GM03348 (cell line): ENCODE measurements at places on chromosomes 1 and 21.

DNA sequence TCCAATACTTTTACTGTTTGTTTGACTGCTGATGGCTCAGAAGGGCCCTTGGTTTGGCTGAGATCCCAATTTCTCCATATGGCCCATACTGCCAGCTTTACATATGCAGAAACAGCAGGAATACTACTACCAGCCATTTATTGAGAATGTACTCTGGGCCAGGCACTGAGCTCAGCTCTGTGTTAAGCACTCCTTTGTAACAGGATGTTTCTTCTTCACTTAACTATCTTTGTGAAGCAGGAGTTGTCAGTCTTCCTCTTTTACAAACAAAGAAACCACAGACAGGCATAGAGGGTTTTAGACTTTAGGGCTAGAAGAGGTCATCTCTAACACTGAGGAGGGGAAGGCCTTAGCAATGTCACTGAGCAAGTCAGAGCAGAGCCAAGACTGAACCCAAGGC, 8.3 kb downstream of the HMGCL start:
- no peak for DNase-seq

DNA sequence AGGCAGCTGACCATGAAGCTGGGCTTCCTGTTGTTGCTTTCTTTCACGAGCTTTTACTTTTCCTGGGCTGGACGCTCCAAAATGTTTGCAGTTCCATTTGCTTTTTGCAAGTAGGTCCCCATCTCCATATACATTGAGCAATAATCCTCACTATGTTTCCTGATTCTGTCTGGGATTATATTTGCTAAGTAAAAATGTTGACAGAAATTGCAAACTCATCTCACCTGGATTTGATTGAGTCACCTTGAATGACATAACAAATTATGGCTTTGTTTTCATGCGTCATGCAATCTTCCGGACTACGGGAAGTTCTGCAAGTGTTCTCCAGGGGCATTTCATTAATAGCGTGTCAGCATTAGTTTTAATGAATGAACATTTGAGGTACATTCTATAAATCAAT, 18.9 kb downstream of the ATP5PO start:
- no peak for DNase-seq

- peak; percentile 83 for DNase-seq
Observed at GRCh38 chr1:10634428-10635084, 159.8 kb downstream of the PEX14 start.

GRCh38 chr1:33170351-33171274, 11.2 kb downstream of the TRIM62 start:
- no peak for DNase-seq

DNA sequence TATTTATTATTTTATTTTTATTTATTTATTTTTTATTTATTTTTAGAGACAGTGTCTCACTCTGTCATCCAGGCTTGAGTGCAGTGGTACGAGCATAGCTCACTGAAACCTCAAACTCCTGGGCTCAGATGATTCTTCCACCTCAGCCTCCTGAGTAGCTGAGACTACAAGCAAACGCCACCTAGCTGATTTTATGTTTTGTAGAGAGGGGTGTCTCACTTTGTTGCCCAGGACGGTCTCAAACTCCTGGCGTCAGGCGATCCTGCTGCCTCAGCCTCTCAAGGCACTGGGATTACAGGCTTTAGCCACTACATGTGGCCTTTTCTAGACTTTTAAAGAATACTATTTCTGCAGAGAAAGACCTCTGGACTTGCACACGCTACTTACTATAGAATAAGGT, 61.3 kb upstream of the C1orf53 start:
- DNase-seq: no peak

- peak; percentile 55 for DNase-seq
Observed at GRCh38 chr1:41891199-41891896, 27.4 kb downstream of the HIVEP3 start.

DNA sequence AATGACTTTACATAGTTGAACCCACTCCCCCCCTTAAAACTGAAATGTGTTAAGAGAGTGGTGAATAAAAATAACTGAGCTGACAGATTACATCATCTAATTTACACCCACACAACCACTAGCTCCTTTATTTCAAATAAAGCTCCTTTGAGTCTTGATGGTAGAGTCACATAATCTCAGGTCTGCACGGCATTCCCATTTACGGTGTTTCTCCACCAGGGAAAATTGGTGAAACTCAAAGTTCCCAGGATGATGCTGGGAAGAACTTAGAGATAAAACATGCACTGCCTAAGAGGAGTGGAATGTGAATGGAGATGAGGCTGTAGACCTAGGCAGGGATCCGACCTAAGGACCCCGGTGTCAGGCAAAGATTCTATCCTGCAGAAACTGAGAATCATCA, 727.8 kb upstream of the ADAMTS5 start:
- no peak for DNase-seq

DNA sequence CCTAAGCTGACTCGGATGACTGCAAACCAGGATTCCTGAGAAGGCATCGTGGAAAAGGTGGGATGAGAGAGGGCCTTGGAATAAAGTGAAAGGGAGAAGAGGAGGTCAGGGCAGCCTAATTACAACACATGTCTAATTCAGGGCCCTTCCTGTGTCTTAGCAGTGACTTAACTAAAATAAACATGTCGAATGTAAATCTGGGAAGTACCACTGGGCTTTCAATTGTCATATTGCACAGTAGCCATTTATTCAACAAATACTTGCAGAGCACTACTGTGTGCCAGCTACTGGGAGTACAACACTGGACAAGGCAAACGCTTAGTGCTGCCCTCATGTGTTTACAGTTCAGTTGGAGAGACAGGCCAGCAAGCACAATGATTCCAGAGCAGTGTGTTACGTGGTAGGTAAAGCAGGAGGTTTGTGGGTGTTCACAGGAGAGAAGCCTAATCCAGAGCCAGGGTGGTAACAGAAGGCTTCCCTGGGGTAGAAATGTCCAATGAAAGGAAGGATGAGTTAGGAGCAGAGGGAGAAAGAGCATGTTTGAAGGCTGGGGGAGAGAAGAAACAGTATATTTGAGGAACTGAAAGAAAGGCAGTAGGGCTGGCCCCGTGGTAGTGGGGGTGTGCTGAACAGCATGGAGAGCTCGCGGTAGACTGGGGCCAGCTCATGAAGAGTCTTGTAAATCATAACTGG, 38.0 kb upstream of the RASAL2 start:
- DNase-seq: no peak

DNA sequence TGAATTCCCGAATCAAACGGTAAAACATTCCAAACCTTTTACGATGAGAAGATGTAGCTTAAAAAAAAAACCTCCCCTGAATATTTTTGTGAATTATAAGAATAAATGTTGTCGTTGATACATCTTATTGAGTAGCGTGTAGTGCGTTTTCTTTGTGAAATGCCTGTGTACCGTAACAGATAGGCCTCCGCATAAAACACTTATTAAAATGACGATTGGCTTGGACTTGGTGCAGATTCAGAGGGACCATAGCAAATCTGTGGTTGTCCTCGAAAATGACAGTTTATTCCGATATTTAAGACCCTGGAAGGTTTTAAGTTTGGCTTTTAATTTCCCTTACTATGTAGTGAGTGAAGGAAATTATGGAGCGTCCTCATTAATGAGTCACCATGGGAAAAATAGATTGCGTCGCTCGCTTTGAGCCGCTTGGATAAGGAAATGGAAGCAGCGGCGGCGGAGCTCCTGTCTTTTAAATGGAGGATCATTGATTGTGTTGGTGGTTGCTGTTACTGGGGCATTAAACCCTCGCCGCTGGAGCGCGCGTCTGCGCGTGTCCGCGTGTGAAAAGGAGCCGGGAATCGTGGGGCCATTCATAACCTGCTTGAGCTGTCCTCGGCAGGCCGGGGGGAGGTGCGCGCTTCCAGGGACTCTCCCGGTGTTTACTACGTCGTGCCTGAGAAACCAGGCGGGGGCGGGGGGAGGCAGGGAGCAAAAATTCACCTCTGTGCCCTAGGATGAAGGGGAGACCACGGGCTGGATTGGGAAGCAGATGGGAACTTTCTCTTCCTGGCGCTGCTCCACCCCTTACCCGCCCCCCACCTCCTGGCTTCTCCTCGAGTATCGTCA, 1.6 kb downstream of the SPEN start:
- DNase-seq: peak; percentile 53

DNA sequence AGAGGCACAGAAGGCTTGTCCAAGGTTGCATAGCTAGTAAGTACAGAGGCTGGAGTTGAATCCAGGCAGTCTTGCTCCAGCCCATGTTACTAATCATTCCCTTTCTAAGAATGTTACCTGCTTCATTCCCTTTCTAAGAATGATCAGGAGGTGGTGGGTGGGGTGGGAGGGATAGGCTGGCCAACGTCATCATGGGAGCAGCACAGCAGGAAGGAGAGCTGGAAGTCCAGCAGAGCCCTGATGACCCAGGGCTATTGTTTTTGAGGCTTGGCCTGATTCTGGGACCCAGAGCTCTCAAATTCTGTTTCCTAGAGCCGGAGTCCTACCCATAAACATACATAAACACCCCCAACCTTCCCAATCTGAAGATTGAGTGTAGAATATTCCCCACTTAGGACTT, 11.8 kb upstream of the CSF1 start:
- no peak for DNase-seq

DNA sequence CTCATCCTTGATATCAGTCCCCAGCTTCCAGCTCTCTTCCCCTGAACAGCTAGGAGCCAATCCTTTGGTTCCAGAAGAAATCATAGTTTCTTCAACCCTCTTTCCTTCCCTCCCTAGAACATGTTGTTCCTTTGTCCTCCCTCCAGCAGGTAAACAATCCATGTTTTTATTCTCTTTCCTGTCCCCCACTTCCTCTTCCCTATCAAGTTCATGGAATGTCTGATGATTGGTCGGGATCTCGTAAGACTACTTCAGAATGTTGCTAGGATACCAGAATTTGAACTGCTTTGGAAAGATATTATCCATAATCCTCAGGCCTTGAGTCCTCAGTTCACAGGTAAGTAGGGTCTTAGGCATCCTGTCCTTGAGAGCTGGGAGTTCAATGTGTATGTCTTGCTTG, 23.1 kb upstream of the SLC27A3 start:
- DNase-seq: no peak

GRCh38 chr1:183914276-183914675, 109.4 kb downstream of the RGL1 start:
- DNase-seq: peak; percentile 30

GRCh38 chr21:37849506-37850102, 66.7 kb downstream of the KCNJ6 start:
- DNase-seq: peak; percentile 85

GRCh38 chr1:20486457-20487235, 636 bp upstream of the CAMK2N1 start:
- peak; percentile 75 for DNase-seq

- no peak for DNase-seq
Observed at GRCh38 chr1:47940326-47940725, 56.9 kb downstream of the TRABD2B start.

DNA sequence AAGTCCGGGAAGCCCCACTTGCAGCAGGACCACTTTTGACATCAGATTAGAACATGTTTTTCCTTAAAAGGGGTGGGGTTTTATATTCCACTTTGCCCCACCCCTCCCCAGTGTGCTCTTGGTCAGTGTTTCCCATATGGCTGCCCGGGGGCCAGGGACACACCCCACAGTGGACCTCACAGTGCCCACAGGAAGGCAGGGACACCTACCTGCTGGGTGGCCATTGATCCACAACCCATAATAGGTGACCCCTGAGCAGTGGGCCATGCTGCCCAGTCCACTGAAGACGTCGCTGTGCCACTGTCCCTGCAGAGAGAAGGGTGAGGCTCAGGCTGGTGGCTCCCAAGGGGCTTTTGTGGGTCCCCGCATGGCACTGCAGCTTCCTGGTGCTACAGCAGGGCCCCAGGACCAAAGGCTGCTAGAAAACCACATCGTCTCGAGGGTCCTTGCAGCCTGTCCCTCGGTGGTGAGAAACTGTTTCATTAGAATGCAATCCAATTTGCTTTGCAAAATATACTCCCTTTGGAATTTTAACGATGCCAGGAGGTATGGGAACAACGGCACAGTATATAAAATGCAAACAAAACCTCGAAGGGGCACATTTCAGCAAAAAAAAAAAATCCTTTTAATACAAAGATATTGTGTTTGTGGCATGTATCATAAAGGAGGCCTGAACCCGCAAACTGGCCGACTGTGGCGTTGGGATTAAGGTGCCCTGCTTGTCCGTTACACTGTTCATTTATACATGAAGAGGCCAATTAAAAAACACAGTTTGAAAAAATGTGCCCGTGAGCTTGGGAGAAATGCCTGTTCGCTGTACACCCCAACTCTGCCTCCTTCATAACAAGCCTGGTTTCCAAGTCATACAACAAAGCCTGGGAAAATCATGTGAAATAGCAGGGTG, 16.9 kb downstream of the MORN1 start:
- DNase-seq: no peak

DNA sequence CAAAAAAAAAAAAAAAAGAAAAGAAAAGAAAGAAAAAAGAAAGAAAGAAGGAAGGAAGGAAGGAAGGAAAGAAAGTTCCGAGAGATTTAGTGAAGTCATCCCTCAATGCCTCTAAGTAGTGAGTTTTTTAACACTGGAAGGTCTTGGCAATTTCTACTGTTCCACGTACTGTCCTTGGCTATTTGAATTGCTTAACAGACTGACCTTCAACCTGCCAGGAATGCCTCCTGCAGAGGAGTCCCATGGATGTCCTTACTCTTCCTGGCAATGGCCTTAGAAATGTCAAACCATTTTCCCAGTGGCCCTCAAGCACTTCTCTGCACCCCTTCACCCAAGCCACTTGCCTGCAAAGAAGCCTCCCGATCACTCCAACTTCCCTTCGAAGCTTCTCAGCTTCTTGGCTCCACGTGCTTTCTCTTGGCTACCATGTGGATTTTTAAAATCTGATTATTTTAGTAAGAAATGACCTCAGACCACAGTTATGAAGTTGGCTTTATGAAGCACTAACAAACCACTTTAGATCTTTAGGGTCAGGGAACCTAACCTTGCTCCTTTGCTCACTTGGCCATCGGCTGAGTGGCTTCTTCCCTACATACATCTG, 43.7 kb upstream of the ABCG1 start:
- no peak for DNase-seq

- DNase-seq: no peak
Observed at GRCh38 chr1:192443616-192444015, 126.8 kb downstream of the RGS21 start.

- no peak for DNase-seq
Observed at GRCh38 chr1:26833432-26834405, 7.2 kb downstream of the ZDHHC18 start.

DNA sequence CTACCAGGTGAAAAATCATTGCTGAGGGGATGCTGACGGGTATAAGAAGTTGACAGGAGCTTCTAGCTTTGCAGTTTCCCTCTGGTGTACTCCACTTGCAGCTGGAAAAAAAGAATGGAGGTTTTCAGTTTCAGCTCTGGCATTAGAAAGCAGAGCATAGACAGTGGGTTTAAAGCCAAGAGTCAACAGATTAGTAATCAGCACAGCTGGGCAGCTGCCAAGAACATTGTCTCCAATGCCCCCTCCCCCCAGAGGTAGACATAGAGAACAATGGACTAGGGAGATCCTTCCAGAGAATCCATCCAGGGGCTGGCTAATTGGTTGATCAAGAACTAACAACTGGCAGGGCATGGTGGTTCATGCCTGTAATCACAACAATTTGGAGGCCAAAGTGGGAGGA, 10.1 kb upstream of the ZBTB8B start:
- DNase-seq: no peak

- DNase-seq: no peak
Observed at GRCh38 chr1:98870959-98871903, 133.4 kb downstream of the PLPPR5 start.
